ENCODE measurements at places on chromosomes 7 and 10.

DNA sequence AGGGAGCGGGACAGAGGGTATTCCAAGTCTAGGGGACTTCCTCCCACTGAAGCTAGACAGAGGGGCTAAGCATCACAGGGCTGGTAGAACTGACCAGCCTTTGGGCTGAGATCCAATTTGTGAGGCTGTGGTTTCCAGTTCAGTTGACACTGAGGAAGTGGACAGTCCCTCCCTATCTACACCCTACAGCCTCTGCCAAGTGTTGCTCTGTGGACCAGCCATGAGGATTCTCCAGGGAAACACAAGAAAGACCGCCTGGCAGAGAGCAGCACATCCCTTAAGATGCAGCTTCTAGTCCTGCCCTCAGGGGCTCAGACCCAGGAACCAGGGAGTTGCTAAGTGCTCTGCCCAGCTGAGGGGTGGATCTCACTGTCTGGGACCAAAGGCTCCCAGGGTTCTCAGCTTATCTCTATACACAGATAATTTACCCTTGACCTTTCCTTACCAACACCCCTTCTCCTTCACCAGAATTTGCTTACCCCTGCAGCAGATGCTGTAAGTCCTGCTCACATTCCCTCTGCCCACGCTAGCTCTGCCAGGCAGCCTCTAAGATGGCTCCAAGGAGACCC lies 252.0 kb downstream of the SKIDA1 start:
- DNase-seq, result no peak

- DNase-seq, result no peak
These were observed 18.1 kb downstream of the KCNH2 start for GRCh38 chr7:150959739-150960734.

DNA sequence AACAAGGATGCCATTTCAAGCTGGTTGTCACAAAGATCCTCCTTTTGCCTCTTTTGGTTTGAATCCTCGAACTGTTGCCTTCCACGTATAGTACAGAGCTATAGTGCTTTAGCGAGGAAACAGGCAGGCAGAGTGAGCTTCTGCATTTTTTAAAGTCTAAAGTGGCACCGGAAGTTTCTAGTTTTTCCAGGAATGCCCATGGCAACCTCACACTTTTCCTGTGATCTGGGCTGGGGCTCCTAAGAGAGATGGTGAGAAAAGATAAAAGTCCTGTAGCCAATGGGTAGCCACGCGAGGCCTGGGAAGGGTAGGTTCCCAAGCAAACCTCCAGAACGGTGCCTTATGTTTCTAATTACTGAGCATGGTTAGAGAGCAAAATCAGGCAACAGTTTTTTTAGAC lies 76.7 kb downstream of the CALD1 start:
- DNase-seq, result no peak

DNA sequence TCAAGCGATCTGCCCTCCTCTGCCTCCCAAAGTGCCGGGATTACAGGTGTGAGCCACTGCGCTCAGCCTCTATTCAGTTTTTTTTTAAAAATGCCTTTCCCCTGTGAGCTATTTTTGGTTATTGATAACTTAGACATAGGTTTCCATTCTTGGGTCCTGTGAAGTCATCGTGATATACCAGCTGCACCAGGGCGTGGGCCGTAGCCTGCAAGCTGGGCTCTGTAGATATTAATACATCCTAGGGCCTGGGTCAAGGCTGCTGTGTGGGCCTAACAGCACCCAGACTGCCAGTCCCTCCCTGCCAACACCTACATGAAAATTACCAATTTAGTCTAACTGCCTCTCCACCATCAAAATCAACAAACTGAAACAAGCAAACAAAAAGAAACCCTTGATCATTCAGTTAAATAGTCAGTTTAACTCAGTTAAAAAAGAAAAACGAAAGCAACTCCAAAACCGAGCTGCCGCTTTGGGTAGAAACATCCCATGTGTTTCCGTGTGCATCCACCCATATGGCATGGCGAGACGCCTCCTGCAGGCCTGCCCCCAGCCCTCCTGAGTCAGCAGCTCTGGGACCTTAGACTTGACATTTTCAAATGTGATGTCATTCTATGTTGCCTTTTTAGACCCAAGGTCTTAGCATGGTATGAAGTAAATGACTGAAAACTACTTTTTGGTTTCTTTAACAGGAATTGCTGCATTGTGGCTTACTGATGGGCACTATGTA lies 330.2 kb downstream of the GLRX3 start:
- no peak for DNase-seq

All from activated CD8-positive, alpha-beta memory T cell treated with anti-CD3 and anti-CD28 coated beads for 1 hour (primary cell).